ENCODE measurements at places on chromosomes 6 and 20.

GRCh38 chr20:38320221-38320620, 16.3 kb downstream of the BPI start:
- DNase-seq: no peak

DNA sequence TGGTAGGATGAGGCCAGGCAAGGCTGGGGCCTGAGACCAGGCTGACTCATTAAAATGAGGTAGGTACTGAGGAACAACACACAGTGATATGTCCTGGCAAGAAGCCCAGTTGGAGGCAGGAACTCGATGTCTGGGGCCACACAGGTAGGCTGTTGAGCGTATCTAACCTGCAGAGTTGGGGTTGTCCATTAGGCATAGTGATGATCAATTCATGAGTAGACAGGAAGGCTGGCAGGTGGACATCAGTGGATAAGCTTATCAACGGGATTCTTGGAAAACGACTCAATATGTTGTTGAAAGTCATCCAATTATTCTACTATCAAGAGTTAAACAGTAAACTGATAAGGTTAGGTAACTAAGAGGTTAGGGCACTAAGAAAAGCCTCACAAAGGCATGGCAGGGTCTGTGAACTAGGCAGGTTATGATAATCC, 193.2 kb upstream of the COL21A1 start:
- no peak for DNase-seq

- DNase-seq: peak; percentile 69
Observed at GRCh38 chr20:57061051-57061900, 205.2 kb downstream of the BMP7 start.

DNA sequence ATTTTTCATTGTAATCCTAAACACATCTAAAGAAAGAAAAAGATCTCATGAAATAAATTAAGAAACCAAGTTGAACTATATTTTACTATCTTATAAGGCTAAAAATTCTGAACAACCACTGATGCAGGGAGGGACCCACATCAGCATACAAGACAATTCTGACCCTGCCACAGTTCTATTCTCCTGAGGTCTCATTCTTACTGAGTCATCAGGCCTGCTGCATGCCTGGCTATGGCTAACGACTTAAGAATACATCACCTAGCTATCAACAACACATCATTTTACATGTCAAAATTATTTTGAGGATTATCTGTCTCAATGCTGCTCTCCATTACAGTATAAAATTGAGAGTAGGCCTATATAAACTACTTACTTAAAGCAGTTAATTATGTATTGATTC, 52.9 kb downstream of the FBXL4 start:
- DNase-seq: no peak

Data from SJSA1 (cell line).